ENCODE measurements at places on chromosomes 4 and X.

- DNase-seq = no peak
Measured at GRCh38 chr4:41172786-41173185, 41.6 kb downstream of the APBB2 start.

DNA sequence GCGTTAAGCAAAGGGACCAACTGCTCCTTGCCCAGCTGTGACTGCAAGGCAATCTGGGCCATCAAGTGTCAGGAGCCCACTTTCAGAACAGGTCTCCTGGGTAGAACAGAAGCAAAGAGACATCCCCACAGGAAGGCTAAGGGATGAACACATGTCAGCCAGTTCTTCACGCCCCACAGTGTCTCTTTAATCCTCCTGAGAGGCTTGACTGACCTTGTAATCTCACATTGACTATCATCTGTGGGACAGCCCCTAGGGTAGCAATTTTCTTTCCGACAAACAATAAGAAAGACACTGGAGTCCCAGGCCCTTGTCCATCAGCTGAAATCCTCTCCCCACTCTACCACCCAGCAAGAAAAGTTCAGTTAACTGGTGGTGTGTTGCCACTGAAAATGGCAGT, 1.0 kb downstream of the CHRDL1 start:
- DNase-seq = no peak

DNA sequence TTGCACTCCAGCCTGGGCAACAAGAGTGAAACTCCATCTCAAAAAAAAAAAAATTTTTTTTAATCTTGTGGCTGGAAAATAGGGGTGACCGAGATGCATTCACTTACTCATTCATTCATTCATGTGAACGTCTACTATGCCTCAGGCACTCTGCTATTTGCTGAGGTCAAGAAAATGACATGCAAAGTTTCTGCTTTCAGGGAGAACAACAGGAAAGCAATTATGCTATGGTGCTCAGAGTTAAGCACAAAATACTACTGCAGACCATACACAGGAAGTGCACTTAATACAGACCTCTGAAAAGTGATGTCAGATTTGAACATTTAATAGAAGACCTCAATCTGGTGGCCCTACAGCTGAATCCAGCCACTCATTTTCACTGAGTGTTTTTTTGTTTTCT, 59.6 kb upstream of the DUSP21 start:
- DNase-seq = no peak

DNA sequence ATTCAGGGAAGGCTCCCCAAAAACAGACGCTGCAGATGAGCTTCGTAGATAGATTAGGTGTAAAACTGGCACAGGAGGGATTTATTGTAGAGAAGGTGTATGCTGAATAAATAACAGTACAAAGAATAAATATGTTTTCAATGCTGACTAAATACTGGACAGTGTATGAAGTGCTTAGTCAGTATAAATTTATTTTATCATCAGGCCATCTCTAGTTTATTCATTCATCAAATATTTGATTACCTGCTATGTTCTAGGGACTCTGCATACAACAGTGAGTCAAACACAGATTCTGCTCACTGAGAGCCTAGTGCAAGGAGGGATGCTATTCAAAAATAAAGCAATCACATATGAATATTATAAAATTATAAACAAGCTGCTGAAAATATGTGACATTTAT, 63.6 kb upstream of the TSPAN5 start:
- no peak for DNase-seq

DNA sequence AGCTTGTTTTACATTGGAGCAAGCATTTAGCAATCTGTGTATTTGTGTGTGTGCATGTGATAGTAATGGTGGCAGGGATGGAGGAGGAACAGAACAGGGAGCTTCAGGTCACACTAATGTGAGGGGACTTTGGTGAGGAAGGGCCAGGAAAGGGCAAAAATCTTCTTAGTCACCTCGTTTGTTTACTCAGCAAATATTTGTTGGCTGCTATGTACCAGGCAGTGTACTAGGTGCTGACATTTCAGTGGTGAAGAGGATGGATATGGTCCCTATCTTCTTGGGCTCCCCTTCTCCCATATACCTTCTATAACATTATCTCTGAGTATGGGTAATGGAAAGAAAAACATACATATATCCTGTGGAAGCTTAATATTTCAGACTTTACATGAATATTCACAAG, 48.5 kb upstream of the HDAC8 start:
- DNase-seq = no peak

GRCh38 chr4:151690164-151690870, 70.5 kb downstream of the GATB start:
- no peak for DNase-seq

GRCh38 chr4:121392426-121393086, 11.7 kb upstream of the QRFPR start:
- DNase-seq = no peak

GRCh38 chrX:57178605-57179004, 41.4 kb upstream of the SPIN2A start:
- DNase-seq = no peak
